ENCODE measurements at places on chromosomes 7 and 10. TPM values are rescaled to one million over a fixed set of nuclear protein-coding genes. Genes with fewer than 3 reads are reported as not detected.
A peak's percentile ranks its signal among the peaks of the same experiment; 100 is the strongest.

- DNase-seq = no peak
Measured at GRCh38 chr10:5076615-5077014, 17.6 kb upstream of the AKR1C3 start.

AKR1C2 gene
- polyA plus RNA-seq = 7.8 TPM

DNA sequence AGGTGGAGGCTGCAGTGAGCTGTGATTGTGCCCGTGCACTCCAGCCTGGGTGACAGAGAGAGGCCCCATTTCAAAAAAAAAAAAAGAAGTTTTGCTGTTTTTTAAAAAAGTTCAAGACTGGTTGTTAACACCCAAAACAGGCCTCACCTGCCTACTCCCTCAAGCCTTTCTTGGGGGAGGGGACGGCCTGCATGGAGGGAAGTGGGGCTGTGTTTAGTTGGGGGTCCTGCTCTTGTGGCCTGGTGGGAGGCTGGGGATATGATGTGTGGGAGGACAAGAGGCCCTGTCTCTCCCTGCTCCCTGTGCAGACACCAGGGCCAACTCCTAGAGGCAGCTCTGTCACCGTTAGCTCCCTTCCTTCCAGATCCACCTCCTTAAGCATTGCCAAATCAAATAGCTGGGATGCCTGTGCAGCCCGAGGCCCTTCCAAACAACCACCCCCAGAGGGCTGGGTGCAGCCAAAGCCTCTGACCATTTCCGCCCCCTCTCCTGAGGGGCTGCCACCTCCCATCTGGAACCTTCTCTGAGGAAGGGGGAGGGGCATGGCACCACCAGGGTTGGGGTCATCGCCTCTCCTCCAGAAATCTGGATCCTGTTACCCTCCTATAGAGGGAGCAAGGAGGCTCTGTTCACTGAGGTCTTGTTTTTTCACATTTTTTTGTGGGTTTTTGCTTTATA, 32.9 kb upstream of the ANKRD2 start:
- no peak for DNase-seq

ELFN1 gene
- 4.0 TPM for polyA plus RNA-seq

DNA sequence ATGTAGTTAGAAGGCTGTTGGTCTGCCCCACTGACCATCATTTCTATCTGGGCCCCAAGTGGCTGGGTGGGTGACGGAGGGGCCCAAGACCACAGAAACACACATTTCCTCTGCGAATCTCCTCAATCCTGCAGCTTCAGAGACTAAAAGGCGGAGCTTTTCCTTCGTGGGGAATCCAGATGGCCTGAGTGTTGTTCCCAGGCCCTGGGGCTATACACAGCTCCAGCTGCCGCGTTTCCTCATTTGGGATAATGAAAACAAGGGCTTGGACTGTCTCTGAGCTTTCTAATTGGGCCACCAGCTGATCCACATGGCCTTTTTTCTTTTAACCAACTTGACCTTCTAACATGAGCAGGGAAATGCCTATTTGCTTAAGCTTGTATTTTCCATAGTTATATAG, 339.9 kb downstream of the CXCL12 start:
- peak; percentile 28 for DNase-seq

- no peak for DNase-seq
Measured at GRCh38 chr7:128933180-128933891, 4.4 kb upstream of the IRF5 start.

GRCh38 chr10:104274762-104275721, 6.1 kb downstream of the GSTO2 start:
- DNase-seq = peak; percentile 53

GRCh38 chr7:137613006-137613525, 233.7 kb downstream of the DGKI start:
- no peak for DNase-seq

CYP26A1 gene
- not detected for polyA plus RNA-seq

HGF gene
- polyA plus RNA-seq = 29.4 TPM

KCNH2 gene
- polyA plus RNA-seq = 4.2 TPM

ABCB8 gene
- 22.4 TPM for polyA plus RNA-seq

DNA sequence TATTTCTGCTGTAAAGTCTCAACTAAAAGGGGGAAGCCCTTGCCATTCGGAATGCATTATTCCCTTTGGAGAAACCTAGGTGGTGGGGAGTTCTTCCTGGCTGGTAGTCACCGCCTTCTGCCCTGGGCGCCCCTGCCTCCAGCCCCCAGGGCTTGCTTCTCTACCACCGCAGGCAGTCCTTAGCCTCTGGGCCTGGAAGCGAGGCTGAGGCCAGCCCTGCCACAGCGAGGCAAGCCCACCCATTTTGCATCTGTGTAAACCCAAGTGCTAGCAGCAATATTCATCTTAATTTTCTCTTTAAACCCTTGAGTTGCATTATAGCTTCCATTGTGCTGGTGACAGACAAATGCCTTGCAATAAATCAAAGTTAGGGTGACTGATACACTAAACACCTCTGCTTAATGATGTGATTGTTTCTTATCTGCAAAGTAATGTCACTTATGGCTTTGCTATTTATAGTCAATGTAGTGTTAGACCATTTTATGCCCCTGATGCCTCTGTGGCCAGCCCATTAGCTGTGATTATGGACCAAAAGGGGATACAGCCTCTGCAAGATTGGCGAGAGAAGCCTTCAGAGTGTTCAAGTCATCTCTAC, 26.2 kb upstream of the MGMT start:
- DNase-seq = no peak

DNA sequence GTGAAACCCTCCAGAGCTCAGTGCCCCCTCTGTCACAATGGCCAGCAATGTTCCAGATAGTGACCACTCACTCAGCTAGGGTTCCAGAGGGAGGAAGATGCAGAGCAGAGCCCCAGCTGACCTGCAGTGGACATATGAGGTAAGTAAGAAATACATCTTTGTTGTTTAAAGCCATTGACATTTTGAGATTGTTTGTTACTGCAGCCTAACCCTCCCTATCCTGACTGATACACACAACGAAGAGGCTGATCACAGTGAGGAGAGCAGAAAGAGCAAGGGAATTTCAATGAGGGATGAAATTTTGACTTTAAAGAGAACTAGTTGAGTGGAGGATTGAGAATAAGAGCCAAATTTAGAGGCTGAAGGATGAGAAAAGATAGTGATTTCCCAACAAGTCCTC, 51.3 kb upstream of the LRGUK start:
- DNase-seq = no peak

GRCh38 chr10:30398788-30399187, 35.2 kb upstream of the MAP3K8 start:
- DNase-seq = no peak

KNDC1 gene
- polyA plus RNA-seq = 3.8 TPM

GRCh38 chr7:35695987-35696386, 1.1 kb upstream of the HERPUD2 start:
- no peak for DNase-seq

DNA sequence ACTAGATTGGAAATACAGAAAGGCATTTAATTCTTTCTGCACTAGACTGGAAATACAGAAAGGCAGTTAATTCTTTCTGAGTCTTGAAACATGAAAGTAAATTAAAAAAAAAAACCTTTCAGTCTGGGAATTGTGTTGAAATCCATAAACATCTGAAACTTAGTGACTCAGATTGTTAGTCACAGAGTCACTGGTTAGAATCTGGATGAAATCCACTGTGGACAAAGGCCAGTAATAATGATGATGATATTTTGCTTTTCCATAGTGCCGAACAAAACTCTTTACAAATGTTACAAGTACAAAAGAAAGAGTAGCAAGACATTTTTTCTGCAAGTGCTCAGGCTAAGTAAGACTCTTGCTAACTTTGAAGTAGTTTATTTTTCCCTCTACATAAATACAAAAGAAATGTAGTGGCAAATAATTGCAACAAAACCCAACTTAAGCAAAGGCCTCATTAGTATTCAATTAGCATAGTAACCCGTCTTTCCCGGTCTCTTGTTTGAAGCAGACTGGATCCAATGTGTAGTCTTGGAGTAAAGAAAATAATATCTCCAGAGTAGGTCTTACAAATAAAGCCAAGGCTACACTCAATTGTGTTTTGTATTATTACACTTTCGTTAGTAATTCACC, 5.8 kb upstream of the PRTFDC1 start:
- DNase-seq = peak; percentile 84

Measured in left lung (tissue), 14 donors.